ENCODE measurements at places on chromosomes 6 and 20.

GRCh38 chr20:25033924-25034300 lies 24.0 kb downstream of the ACSS1 start:
- no peak for DNase-seq

GRCh38 chr6:82364087-82365015 lies 734 bp downstream of the TPBG start:
- no peak for DNase-seq

GRCh38 chr20:3652221-3652620 lies 11.0 kb downstream of the GFRA4 start:
- no peak for DNase-seq

GRCh38 chr6:147868427-147869190 lies 360.1 kb downstream of the SAMD5 start:
- no peak for DNase-seq

- DNase-seq, result no peak
These were observed 112.8 kb downstream of the HFE start for GRCh38 chr6:26199773-26200764.

DNA sequence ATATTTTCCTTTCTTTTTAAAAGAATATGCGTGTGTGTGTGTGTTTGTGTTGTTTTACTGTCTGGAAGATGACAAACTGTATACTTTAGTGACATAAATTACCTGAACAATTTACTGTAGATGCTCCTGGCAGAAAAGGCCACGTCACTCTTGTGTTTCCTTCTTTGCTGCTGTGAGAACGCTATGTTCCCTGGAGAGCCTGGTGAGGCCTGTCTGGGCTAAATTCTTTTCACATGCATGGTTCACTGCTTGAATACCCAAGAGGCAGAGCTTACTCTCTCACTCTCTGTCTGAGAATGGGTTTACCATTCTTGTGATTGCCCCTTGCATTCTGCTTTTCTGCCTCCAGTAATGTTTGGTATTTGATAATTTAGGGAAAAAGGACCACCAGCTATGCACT lies 64.3 kb downstream of the EDN1 start:
- no peak for DNase-seq

- no peak for DNase-seq
These were observed 87.7 kb downstream of the EPM2A start for GRCh38 chr6:145647602-145648001.

- no peak for DNase-seq
These were observed 2.4 kb downstream of the F13A1 start for GRCh38 chr6:6317825-6318733.

GRCh38 chr6:158468666-158469065 lies 91.2 kb upstream of the TMEM181 start:
- no peak for DNase-seq

DNA sequence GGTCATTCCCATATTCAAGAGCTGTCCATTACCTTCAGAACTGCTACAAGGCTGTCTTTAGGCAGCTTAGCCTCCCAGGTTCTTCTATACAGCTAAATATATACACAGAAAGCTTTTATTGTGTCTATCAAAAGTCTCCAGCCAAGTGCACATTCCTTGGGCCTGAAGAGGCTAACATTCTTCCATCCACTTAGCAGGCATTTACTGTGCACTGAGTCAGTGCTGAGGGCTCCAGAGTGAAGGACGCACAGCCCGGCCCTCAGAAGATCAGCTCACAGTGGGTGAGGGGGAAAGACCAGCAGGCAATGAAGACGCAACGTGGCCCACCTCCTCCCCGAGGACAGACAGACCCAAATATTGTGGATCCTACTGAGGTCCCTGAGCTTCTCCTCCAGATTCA lies 569.9 kb downstream of the CDH26 start:
- DNase-seq, result no peak

- no peak for DNase-seq
These were observed 72.3 kb upstream of the CCN2 start for GRCh38 chr6:132023490-132023889.

DNA sequence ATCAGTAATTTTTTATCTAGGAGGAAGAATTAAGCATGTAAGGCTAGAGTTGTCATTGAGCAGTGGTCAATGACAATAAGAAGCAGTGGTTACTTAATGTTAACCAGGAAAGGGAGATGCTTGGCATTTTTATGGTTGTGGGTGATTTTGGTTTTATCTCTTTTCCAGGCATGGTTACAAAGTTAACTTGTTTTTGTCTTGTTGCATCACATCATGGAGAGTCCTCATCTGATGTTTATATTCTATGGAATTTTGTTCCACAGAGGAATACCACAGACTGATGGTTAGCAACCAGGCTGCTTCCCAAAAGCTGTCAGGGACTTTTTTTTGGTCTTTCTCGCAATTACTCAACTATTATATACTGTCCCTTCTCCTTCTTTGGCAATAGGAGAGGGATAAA lies 32.7 kb downstream of the OPRM1 start:
- no peak for DNase-seq

DNA sequence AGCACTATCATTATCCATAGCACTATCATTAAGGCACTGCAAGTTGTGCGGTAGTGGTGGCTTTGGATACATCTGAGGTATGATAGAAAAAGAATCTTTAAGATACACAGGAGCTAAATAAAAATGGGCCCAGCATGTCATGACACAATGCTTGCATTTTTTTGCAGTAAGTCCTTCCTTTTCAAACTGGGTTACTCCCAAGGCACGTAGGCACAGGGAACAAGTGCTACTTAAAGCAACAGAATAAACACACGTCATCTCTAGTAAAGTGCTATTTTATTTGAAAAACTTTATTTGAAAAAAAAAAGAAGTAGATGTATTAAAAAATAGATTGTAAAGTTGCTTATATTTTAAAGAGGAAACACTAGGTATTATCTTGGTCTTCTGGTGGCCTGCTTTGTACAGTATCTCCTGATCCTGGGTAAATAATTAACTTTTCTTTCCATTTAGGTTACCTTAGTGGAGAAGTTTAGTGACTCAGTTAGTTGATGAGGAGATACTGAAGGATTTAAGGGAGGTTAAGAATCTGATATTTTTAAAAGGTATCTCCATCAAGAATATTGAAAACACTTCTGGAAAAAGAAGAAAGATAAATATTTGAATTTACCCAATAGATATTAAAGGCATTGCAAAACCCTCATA lies 129.6 kb downstream of the EDN1 start:
- no peak for DNase-seq

DNA sequence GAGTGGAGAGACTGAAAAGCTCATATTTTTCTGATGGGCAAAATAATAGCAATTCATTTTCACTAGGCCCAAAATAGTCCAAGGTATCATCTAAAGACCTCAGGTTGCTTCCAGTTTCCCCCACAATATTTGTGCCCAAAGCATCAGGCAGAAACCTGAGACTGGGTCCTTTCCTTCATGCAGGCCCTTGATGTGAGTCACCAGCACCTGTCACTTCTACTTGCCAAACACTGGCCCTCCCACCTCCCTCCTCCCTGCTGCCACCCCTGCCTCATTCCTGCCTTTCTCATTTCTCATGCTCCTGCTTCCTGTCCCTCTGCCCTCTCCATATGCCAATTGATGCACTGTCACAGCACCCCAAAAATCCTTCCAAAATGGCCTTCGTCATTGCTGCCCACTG lies 230.4 kb upstream of the CST7 start:
- DNase-seq, result no peak

All from stimulated activated CD4-positive, alpha-beta T cell treated with anti-CD3 and anti-CD28 coated beads, Interleukin-2, amount 100 ng/mL, for 24 hours (primary cell).